CD4-positive, alpha-beta T cell treated with Interleukin-17A for 1 hour (primary cell): ENCODE measurements at places on chromosomes 5 and 9.

GRCh38 chr5:127810707-127811490, 107.7 kb downstream of the CCDC192 start:
- no peak for DNase-seq

GRCh38 chr5:94691949-94692348, 73.5 kb downstream of the SLF1 start:
- no peak for DNase-seq

DNA sequence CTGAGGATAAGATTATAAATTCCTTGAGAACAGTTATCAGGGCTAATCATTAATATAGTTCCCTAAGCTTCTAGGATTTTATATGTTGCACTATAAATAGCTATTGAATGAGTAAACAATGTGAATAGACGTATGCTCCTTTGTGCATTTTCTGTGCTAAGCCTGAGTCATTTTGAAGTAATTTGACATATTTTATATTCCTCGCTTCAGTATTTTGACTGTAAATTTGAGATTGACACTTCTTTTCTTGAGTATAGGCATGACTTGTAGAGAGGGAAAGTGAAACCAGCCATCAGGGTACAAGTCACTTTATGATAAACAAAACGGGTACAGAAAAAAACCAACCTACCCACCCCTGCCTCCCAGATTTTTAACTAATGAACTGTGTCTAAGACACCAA, 367.7 kb upstream of the PRR16 start:
- no peak for DNase-seq

GRCh38 chr5:171906703-171907590, 99.5 kb downstream of the FBXW11 start:
- DNase-seq = no peak
